ENCODE measurements at places on chromosomes 6 and 20. TPM values are rescaled to one million over a fixed set of nuclear protein-coding genes. Genes with fewer than 3 reads are reported as not detected.

Gene PIGU
- total RNA-seq = 19.1 TPM

DNA sequence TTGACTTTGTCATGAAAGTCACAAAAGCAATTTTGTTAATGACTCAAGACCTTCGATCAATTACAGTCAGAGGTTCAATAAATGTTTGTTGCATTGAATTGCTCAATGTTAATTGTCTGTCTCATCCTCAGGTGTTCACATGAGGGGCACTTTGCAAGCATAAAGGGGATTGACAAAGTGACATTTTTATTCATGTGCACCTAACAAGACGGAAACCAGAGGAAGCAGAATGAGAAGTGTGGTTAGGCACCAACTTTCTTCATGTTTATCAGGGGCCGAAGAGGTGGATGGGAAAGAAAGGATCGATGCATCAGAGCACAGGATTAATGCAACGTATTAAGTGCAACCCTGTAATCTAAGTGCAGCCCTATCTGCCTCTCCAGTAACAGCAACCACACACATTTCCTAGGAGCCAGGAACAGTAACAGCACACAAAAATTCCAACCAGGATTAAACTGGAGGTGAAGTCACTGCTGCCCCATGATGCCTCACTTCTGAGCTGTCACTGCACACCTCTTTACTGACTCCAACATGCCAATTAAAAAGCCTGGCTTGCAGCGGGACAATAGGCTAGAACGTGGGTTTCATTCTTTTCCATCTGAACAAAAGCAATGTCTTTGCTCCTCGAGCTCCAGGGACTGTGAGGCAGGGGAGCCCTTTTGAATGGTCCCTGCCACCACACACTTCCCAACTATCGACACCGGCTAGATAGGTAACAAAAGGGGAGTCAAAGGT, 262.7 kb downstream of the CD83 start:
- no peak for DNase-seq

- peak; percentile 71 for DNase-seq
Measured at GRCh38 chr6:73451223-73452106, 632 bp downstream of the CGAS start.

DNA sequence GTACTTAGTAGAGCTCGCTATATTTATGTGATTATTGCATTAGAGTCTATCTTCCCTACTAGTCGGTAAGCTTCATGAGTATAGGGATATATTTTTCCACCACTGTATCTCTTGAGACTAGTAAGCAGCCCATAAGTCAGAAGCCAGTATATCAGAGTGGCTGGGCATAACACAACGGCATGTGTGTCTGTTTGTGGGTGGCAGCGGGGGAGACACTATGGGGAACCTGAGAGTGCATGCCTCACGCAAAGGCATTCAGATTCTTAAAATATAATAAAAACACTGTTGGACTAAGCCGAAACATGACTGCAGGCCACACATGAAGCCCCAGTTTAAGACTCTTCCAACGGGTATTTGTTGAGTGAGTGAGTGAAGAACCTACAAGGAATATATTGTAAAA, 8.0 kb downstream of the KCNS1 start:
- DNase-seq = no peak

GRCh38 chr20:4152696-4153235, 137.4 kb upstream of the RNF24 start:
- no peak for DNase-seq

Gene SLC35F1
- not detected for total RNA-seq

GRCh38 chr20:58389324-58389967, 417 bp downstream of the VAPB start:
- peak; percentile 72 for DNase-seq

DNA sequence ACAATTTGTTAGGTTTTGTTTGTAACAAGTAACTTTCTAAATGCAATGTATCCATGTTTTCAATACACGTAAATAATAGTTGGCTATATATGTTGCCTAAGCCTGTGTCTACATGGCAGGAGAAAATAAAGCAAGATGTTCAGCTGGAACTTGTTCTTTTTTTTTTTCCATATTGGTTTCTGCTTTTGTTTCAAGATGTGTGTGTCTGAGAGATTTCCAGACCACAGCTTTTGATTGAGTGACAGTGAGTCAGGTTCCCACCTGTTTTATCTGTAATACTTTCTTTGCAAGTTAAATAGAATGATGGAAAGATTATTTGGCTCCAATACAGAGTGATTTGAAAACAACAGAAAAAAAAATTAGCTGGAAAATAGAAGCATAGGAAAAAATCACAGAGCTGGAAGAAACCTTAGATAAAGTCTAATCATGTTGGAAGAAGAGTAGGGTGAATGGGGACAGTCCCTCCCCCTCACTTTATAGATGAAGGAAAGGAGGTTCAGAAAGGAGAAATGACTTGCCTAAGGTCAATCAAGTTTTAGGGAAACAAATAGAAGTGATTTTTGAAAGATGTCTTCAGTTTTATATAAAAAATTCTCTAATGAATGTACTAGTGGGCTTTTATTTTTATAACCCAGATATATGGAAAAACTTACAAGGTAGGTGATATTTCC, 150.9 kb upstream of the STMND1 start:
- DNase-seq = no peak

- no peak for DNase-seq
Measured at GRCh38 chr20:8424010-8424409, 291.9 kb downstream of the PLCB1 start.

GRCh38 chr6:53411451-53411850, 62.7 kb upstream of the ELOVL5 start:
- no peak for DNase-seq

Gene BEND3
- total RNA-seq = 2.4 TPM

Gene ARMH2
- total RNA-seq = 1.6 TPM

- DNase-seq = no peak
Measured at GRCh38 chr6:31559958-31560696, 12.0 kb upstream of the LTA start.

Gene UFL1
- total RNA-seq = 23.3 TPM

DNA sequence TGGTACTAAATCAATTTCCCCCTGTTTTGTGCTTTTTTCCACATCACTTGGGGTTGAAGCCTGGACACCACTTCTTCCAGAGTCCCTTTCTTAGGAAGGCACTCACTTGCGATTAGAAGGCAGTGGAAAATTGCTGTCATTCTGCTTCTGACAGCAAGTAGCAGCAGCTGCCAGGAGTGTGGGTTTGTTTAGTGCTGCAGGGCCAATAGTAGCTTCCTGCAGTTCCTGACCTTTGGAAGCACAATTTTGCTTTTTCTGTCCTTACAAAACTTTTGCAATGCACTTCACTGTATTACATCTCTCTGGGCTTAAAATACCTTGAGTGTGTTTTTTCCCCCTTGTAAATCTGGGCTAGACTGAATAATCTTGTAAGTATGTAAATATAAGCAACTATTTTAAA, 12.5 kb upstream of the HLA-DRA start:
- no peak for DNase-seq

DNA sequence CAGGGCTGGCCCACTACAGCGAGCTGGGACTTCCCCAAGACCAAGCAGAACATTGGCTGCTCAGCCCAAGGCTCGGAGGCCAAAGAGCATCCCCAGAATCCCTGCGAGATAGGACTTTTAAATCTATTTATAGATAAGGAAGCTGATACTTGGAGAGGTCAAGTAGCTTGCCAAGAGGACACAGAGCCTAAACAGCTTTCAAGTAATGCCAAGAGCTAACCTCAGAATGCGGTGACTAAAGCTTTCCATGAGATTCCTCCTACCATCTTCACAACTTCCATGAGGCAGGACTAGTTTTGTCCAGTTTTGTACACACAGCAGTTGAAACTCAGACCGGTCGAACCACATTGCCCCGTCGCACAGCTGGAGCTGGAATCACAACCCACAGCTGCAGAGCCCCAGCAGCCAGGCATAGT, 168.1 kb upstream of the TOP1 start:
- no peak for DNase-seq

Gene BTNL2
- total RNA-seq = not detected

DNA sequence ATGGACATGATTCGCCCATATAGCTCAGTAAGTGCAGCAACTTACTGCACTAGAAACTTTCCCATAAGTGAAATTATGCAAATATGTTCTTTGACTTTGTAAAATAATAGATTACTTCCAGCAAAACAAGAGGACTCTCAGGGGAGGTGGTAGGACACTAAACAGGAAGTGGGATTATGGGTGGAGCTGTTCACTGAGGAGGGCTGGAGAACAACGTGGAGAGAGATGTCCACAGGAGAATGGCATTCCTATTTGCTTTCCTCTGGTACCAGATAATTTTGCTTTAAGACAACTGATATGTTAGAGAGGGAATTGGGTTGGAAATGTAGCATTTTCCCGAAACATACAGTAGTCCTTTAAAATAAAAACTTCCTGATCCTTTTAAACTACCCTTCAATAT, 3.7 kb downstream of the TPD52L1 start:
- DNase-seq = no peak

GRCh38 chr6:30885481-30885998, 1.2 kb downstream of the DDR1 start:
- no peak for DNase-seq

DNA sequence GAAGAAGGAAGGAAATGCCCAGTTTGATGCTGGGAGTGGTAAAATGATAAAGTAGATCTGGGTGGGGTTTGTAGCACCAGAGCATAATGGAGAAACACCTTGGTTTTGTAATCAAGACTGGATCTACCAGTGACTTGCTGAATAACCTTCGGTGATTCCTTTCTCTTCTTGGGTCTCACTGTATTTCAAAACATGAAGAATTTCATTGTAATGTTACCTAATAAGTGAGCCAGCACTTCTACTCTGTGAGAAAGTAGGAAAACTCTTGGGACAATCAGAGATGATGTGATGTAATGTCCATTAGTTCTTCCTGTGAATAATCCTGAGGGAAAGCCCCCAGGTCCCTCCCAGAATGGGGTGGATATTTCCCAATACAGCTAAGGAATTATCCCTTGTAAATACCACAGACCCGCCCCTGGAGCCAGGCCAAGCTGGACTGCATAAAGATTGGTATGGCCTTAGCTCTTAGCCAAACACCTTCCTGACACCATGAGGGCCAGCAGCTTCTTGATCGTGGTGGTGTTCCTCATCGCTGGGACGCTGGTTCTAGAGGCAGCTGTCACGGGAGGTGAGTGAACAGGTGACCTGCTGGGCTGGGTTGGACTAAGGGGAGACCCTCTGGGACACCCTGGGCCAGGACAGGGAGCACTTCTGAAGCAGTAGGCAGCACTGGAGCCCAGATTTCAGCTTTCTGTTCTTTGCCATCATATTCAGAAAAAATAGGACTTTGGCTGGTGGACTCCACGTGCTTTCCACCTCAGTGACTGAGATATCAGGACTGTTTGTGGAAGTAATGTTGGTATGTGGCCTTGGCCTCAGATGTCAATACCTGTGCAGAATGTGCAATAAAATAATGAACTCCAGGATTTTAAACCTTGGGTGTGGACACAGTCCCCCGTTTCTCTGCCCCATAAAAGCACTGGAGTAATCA, at the start of gene PI3:
PI3 (plus strand) TSS at position 469 of the 931 bp plus-strand sequence; CDS start at position 490, 21 bp downstream.
- no peak for DNase-seq

Gene ISM1
- total RNA-seq = 3.0 TPM

Gene CCN5
- total RNA-seq = not detected

Gene PLN
- not detected for total RNA-seq

DNA sequence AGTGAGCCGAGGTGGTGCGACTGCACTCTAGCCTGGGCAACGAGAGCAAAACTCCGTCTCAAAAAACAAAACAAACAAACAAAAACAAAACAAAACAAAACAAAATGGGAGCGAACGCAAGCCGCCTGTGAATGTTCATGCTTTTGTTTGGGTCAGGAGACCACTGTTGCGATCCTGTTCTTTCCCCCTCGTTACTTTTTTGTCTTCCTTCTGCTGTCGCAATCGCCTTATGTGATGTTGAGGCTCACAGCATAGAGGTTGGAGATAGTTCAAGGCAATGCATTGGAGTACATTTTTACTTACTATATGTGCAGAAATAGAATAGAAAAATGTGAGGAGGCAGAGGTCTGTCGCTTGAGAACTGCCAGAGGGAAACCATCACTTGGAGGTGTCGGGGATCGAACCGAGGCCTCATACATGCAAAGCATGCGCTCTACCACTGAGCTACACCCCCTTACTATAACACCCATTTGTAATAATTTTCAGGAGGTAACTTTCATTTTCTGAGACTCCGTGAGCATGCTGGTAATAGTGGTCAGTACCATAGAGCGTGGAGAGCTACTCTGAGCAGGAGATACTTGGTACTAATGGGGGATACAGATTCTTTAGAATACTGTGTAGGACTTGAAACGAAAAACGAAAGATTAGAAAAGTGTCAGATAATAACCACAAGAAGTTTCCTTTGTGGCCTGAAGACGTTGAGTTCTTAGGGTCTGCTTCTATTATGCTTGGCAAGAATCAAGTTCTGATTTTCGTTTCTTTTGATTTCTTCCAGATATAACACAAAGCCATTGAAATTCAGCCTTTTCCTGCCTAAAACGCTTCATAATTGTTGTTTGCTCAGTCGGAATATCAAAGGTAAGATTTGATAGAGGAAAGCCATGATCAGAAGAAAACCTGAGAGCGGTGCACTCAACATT, 121.1 kb downstream of the TRIM27 start:
- DNase-seq = no peak

All from activated naive CD8-positive, alpha-beta T cell treated with anti-CD3 and anti-CD28 coated beads, Interleukin-2, amount 10 ng/mL, durations not matched to agents 7 days and 5 days (primary cell).